ENCODE measurements at places on chromosomes 6 and 20.

DNA sequence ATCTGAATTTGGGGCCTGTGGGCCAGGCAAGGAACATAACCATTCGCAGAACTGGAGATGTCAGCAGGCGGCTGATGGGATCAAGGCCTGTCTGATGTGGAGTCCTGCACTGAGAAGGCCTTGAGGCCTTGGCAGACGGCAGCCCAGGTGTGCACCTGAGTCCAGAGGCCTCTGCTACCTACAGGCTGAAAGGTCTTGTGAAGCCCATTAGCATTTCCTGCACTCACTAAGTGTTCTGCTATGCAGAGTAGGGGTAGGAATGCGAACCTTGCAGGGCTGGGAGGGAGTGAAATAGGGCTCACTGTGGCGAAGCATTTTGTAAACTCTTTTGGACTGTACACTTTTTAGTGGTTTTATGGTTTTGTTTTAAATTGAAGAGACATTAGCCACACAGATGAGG is 48.3 kb upstream of the RNF24 start:
- DNase-seq: no peak

- no peak for DNase-seq
Observed at GRCh38 chr6:167467793-167468431, 143.0 kb downstream of the TTLL2 start.

- DNase-seq: no peak
Observed at GRCh38 chr6:155039618-155040017, 44.5 kb downstream of the TIAM2 start.

- no peak for DNase-seq
Observed at GRCh38 chr6:32113386-32114352, 4.5 kb upstream of the TNXB start.

DNA sequence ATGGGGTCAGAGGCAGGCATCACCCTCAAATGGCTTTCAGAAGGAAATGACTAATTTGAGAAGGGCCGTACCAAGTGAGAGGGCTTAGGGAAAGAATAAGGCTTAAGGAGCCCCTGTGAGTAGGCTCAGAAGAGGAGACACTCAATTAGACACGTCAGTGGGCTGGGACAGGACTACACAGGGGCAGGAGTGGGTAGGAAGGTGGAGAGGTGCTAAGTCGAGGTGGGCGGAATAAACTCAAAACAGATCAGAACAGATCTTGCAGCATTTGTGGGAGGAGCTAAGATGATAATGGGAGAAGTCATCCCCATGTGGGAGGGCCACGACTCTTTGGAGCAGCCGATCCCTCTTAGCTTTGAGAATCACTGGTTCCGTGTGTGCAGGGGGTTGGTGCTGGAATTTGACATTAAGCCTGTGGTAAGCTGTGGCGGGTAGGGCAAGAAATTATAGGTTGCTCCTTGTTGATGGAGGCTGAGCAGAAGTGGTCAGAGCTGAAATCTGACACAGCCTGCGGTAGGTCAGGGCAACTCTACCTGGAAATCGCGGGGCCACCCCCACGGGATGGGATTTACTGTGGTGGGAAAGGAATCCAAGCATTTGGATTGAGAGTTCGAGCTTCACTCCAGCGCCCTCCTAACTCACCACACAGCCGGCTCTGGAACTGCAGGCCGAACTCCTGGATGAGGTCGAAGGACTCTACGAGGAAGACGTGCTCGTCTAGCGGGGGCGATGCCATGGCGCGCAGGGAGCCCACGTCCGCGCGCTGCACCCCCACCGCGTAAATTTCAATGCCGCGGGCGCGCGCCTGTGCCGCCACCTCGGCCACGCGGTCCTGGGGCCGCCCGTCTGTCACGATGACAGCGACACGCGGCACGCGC is 2.8 kb upstream of the RBPJL start:
- no peak for DNase-seq

DNA sequence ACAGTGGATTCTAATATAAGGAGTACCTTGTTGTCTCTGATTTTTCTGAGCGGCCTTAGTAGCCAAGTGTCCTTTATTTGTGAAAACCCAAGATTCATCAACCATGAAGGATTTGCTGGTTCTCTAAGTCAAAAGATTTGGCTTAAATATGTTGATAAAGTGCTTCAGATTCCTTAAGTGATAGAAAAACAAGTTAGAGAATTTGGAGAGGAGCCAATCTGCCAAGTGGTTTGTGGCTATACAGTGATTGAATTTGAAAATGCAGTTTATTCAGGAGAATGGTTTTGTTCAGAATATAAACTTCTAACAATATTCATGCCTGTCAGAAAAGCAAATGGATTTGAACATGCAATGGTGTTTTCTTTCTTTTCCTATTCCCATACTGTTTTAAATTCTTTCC is 54.8 kb downstream of the CAP2 start:
- DNase-seq: no peak

DNA sequence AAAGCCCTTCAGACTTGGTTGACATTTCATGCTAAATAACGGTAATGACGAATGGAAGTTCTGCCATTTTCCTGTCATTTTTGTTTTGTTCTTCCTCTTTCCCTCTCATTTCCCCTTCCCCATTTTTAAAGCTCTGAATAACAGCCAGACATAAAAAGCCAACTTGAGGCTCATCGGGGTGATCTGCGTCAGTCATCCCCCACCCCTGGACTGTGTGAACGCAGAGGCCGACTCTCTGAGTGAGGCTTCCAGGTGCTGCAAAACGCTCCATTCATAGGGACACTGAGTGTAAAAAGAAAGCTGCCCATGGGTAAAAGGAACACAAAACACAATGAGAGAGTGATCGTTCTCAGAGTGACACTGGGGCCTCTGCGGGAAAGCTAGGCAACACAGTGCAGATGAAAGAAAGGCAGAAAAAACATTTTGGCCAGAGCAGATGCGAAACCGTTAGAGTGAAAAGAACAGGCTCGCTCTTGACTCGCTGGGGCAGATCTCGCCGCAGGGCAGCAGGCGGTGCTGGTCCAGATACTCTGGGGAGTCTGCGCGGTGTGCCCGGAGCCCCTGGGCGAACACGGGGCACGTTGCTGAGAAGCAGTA is 684.8 kb downstream of the QKI start:
- DNase-seq: no peak

- DNase-seq: peak; percentile 47
Observed at GRCh38 chr6:137493218-137494038, 766 bp downstream of the OLIG3 start.

GRCh38 chr20:12053353-12053752 is 135.7 kb downstream of the BTBD3 start:
- no peak for DNase-seq

- DNase-seq: no peak
Observed at GRCh38 chr6:154410619-154411072, 54.0 kb upstream of the IPCEF1 start.

GRCh38 chr6:112352101-112352500 is 5.0 kb downstream of the RFPL4B start:
- no peak for DNase-seq

GRCh38 chr6:164286011-164286410 is 871.5 kb downstream of the QKI start:
- no peak for DNase-seq

- no peak for DNase-seq
Observed at GRCh38 chr6:34383161-34383631, 9.3 kb downstream of the NUDT3 start.

GRCh38 chr20:34943808-34944567 is 11.6 kb downstream of the GSS start:
- no peak for DNase-seq

DNA sequence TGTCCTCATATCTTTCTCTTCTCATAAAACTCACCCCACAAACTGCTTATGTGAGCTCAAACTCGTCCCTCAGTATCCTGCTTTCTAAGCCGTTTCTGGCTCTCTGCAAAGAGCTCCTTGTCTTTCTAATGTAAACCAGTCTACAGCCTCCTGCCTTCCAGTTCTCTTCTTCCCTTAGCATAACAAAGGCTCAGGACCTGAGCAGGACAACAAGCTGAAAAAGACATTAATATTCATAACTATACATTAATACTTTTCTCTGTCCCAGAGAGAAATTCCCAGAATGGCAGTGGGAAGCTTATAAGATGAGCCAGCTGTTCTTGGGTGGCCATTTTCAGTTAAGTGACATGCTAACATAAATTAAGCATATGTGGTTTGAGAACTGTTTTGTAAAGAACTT is 207.0 kb upstream of the TCF21 start:
- no peak for DNase-seq

DNA sequence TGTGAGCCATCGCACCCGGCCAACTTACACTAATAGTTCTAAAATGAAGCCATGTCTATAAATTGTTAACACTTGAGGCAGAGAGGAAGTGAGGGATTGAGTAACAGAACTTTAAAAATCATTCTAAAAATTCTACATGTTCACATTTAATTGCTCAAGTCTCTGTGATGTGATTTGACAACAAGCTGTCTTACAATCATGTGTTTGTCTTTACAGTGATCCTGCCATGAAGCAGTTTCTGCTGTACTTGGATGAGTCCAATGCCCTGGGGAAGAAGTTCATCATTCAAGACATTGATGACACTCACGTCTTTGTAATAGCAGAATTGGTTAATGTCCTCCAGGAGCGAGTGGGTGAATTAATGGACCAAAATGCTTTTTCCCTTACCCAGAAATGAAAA is 23.6 kb downstream of the GTF2H5 start:
- no peak for DNase-seq

DNA sequence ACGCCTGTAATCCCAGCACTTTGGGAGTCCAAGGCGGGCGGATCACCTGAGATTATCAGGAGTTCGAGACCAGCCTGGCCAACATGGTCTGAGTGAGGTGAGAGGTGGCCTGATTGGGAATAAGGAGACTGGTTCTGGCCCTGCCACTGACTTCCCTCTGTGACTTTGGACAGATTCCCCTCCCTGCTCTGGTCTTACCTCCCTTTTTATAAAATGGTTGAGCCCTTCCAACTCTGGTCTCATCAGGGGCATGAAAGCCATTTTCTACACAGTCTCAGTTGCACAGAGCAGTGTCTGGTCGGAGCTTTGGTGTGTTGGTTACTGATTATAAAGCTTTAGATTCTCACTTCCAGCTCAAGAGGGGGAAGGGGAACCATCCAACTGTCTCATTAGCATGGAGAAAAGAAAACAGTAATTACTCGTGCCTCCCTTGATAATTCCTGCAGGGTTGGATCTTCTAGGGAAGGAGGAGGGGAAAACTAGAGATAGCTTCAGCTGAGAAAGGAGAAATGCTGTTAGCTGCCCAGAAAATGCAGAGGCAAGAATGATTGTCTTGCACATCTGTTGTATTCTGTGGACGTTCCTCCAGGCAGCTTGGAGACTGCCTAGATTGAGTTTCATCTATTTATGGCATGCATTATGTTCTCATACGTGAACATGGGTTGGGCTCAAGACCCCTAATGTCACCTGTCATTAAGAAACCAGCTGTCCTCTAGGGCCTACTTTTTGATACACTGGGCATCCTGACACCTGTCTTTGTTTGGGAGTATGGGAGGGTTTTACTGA is 30.4 kb downstream of the RALY start:
- no peak for DNase-seq

DNA sequence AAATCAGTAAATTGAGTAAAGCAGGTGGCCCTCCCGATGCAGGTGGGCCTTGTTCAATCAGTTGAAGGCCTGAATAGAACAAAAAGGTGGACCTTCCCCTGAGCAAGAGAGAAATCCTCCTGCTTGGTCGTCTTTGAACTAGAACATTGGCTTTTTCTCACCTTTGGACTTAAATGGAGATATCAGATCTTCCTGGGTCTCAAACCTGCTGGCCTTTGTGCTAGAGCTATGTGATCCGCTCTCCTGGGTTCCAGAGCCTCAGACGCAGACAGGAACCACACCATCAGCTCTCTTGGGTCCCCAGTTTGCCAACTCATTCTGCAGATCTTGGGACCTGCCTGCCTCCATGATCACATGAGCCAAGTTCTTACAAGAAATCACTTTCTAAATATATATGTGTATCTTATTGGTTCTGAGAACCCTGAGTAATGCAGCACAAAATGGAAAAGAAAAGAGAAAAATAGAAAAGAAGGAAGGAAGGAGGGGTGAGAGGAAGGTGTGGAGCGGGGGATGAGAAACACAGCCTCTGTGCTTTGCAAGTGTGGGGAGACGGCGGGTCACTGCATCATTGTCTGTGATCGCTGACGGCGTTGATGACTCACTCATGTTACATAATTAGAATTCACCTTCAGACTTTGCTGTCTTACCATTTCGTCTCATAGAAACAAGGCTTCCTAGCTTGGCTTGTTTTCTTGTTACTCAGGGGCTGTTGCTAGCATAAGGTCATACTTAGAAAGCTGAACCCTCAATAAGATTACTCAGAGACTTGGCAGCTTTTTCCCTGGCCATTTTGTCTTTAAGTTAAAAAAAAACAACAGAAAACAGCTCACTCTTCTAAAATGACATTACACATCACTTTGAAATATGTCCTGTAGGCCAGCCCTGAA is 85.7 kb upstream of the NEDD9 start:
- peak; percentile 65 for DNase-seq

DNA sequence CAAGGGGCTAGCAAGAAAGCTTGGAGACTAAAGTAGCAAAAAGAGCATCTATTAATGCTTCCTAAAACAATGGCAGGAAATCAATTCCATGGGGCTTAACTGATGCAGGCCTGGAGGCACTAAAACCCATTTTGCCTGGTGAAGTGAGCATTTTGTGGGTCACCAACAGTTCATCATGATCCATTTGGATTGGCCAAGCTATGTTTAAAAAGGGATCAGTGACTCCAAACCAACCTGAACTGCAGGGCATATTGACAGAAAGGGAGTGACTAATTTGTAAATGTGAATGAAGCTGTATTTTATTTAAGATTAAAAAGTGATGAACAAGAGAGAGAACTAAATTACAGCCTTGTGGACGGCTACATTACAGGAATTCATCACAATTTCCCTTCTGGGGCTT is 132.0 kb downstream of the PCSK2 start:
- no peak for DNase-seq

DNA sequence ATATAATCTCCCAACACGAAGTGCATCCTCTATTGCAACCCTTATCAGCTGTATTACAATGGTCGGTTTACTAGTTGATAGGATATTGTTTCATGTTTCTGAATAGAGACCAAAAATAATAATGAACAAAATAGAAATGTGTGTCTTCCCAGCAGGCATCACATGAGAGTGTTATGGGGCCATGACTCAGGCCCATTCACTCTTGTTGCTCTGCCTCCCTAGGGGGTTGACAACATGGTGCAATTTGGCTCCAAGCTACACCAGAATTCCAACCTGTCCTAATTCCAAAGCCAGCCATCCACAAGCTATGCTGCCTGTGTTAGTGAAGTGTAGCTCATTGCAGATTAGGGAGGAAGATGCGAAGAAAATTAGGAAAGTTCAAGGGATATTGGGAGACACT is 13.1 kb upstream of the SAYSD1 start:
- no peak for DNase-seq

- DNase-seq: no peak
Observed at GRCh38 chr6:107636486-107636885, 146.6 kb downstream of the SOBP start.

- DNase-seq: no peak
Observed at GRCh38 chr6:72683797-72684196, 61.9 kb downstream of the KCNQ5 start.

DNA sequence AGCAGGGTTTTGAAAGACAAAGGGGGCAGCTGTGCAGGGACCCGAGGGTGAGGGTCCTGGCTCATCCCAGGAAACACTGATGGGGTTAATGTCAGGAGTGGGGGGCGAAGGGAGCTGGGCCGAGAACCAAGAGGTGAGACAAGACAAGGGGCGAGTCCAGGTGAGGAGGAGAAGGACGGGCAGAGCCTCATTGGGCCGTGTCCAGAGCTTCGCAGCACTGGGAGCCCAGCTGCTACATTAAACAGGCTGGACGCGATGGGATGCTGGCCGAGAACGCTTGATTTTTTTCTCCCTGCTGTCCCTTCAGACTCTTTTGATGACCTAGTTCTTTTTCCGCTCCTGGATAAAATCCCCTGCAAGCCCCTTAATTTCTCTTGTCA is 172.8 kb upstream of the SNX9 start:
- DNase-seq: no peak

GRCh38 chr6:168695701-168696100 is 254.7 kb downstream of the SMOC2 start:
- no peak for DNase-seq
